ENCODE measurements at places on chromosomes 16 and 17.

DNA sequence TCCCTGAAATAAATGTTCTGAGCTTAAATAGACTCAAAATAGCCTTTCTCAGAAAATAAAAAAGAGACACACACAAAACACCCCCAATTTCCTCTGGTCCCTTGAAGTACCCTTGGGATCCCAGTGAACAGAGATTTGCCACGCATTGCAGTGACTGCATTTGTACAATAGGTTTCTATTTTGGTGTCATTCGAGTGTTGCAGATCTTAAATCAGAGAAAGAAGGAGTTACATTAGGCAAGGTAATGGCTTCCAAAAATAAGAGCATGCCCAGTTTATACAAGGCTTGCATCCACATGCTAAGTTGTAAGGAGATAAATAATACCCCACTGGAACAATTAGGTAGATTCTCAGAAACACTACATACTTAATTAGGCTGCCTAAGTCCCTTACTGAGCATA lies 2.2 kb downstream of the TOX3 start:
- no peak for DNase-seq

- no peak for DNase-seq
Measured at GRCh38 chr17:27546624-27547300, 84.2 kb upstream of the LGALS9 start.

GRCh38 chr17:74776990-74777389 lies 845 bp upstream of the NAT9 start:
- DNase-seq: no peak

DNA sequence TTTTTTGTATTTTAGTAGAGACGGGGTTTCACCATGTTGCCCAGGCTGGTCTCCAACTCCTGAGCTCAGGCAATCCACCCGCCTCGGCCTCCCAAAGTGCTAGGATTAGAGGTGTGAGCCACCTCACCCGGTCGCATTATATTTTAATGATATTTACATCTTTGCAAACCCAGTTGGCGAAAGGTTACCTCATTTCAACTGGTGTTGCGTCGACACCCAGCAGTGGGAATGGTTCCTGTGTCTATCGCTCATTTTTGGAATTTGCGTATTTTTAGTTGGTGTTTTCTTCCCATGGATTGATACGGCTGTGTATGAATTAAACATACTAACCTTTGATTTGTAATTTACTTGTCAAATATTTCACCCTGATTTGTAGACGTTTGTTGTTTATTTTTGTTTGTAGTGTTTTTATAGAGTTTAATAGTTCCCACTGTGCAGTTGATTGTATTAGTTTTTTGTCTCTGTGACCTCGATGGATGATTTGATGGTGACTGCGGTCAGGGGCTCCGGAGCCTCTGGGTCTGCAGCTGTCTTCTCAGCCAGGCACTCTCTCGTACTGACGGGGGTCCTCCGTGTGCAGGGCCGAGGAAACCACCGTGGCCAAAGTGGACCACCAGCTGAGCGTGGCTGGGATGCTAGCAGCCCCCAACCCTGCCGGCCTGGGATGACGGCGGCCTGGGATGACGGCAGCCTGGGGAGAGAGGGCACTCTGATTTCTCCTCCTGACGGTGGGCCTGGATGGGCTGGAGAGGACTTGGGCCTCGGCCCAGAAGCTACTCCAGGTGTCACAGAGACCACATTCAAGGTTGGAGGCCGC lies 4.0 kb downstream of the CD7 start:
- no peak for DNase-seq

GRCh38 chr17:28896491-28896883 lies 1.0 kb downstream of the FLOT2 start:
- no peak for DNase-seq

GRCh38 chr16:51665436-51665998 lies 514.4 kb upstream of the SALL1 start:
- no peak for DNase-seq

- peak; percentile 75 for DNase-seq
Measured at GRCh38 chr16:1363501-1364041, 11.8 kb downstream of the GNPTG start.
